ENCODE measurements at places on chromosomes 4 and X. TPM values are rescaled to one million over a fixed set of nuclear protein-coding genes. Genes with fewer than 3 reads are reported as not detected.

The SCOC gene
- total RNA-seq, result 31.6 TPM

The POLA1 gene
- total RNA-seq, result 9.4 TPM

The BMP3 gene
- not detected for total RNA-seq

GRCh38 chr4:85715991-85716737 lies 241.2 kb downstream of the ARHGAP24 start:
- peaks cover 3% of the 10 kb centered on the region for H3K36me3 ChIP-seq
- DNase-seq, result no peak
- H3K4me1 ChIP-seq, result no peaks in the 10 kb centered on the region
- H3K4me3 ChIP-seq, result no peak overlapping the region
- no peaks in the 10 kb centered on the region for H3K27me3 ChIP-seq

GRCh38 chr4:139099366-139099982 lies 77.5 kb downstream of the ELF2 start:
- H3K27me3 ChIP-seq, result no peaks in the 10 kb centered on the region
- no peaks in the 10 kb centered on the region for H3K4me1 ChIP-seq
- peak; percentile 55 for DNase-seq
- no peaks in the 10 kb centered on the region for H3K36me3 ChIP-seq
- H3K27ac ChIP-seq, result no peak overlapping the region

DNA sequence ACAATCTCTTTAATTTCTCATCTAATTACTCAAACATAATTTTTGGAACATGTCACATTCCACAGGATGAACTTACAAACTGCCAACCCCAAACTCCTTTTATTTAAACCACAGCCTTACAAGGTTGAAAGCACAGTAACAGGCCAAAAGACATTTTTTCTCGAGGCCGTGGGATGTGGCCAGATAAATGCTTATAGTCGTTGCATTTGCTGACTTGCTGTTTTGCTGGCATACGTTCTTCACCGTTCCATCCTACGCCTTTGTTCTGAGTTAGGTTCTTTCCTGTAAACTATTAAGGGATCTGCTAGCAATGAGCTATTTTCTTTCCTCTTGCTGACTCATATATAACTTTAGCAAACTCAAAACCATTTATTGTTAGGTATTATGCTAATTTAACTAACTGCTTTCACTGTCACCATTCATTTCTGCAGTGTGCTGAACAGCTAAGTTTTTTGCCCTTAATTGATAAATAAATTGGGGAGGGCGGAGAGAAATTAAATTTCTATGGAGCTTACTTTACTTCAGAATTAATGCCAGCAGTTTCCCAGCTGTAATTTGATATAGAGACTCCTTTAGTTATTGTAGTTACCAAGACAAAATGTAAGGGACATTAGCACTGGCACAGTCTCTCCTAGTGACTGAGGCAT lies 135.1 kb upstream of the PACRGL start:
- no peak overlapping the region for H3K27ac ChIP-seq
- H3K4me1 ChIP-seq, result no peaks in the 10 kb centered on the region
- peaks cover 6% of the 10 kb centered on the region for H3K36me3 ChIP-seq
- no peaks in the 10 kb centered on the region for H3K27me3 ChIP-seq

All from psoas muscle (tissue), 8 donors.